ENCODE measurements at places on chromosomes 7 and 10. TPM values are rescaled to one million over a fixed set of nuclear protein-coding genes. Genes with fewer than 3 reads are reported as not detected.

TAS2R4 gene
- 0.17 TPM for total RNA-seq

CFAP58 gene
- not detected for total RNA-seq

CUZD1 gene
- total RNA-seq, result 0.64 TPM

C10orf95 gene
- 0.28 TPM for total RNA-seq

CTTNBP2 gene
- total RNA-seq, result not detected

UBE2D4 gene
- total RNA-seq, result 6.1 TPM

Data from CD4-positive, alpha-beta T cell (primary cell).